ENCODE measurements at places on chromosomes 12 and 14.

DNA sequence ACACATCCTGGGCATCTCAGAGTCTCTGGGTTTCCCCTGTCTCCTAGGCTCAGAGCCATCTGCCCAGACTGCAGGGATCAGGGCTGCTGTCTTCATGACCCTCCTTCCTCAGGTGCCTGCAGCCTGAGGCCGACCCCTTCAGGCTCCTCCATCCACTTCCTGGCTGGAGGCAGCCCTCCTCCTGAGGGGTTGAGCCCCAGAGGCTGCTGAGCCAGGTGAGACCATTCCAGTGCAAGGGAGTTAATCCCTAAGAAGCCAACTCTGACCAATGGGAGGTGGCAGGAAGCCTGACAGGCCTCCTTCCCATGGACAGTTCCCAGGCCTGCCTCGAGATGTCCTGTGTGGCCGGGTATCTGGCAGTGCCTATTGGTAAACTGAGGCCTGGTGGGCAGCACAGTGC, 8.4 kb upstream of the PPP4R4 start:
- DNase-seq = no peak

GRCh38 chr12:128079446-128079845, 187.5 kb upstream of the TMEM132C start:
- DNase-seq = no peak

DNA sequence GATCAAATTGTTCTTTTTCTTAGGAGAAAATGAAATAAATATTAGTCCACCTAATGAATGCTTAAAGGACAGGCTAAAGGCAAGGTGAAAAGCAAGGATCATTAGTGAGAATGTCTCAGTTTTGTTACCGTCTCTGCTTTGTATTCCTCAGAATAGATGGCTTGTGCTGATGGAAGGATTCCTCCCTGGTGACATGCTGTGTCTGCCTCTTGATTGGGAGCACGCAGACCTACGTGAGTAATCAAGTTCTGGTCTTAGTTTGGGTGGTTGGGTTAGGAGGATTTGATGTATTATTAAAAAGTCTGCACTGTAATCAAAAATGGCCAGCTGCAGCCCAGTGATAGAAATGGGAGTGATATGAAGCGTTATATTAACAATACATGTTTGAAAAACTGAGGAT, 78.8 kb upstream of the RTL1 start:
- no peak for DNase-seq

GRCh38 chr12:76690921-76691700, 72.8 kb upstream of the ZDHHC17 start:
- DNase-seq = peak; percentile 86

GRCh38 chr14:36268121-36268520, 52.3 kb downstream of the MBIP start:
- no peak for DNase-seq
